ENCODE measurements at places on chromosomes 4 and X.

DNA sequence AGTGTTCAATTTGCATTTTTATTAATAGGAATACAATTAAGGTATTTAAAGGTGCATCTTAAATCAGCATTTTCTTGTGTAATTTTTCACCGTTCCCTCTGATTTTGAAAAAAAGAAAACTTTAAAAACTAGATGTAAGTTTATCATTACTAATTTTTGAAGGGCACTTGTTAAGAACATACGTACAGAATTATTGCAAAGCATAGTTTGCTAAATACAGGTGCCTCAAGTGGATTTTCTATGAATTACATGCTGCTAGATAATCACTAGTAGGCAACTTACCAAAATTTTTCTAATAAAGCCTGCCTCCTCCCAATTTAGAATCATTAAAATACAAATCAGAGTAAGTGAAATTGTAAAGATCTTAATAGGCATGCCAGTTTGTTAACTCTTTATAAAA is 8.5 kb downstream of the CNKSR2 start:
- DNase-seq, result no peak

GRCh38 chr4:1502976-1503375 is 96.7 kb upstream of the NKX1-1 start:
- DNase-seq, result no peak

DNA sequence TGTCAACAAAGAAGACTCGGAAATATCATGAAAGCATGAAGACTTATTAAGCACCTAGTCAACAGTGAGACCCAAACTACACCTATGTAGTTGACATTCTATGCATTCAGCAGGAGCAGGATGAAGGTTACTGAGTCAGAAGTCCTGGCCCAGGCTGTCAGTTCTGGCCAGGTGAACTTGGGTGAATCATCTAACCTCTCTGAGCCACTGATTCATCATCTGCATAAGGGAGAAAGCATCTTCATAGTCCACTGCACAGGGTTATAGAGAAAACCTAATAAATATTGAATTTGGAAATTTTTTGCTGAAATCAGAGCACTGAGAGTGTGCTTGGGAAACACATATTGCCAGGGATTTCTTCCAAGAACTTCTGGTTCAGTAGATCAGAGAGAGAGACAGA is 296.0 kb upstream of the SFRP2 start:
- DNase-seq, result no peak

- DNase-seq, result no peak
Observed at GRCh38 chr4:129428454-129428853, 332.5 kb downstream of the C4orf33 start.

GRCh38 chr4:145921231-145921630 is 17.4 kb downstream of the ZNF827 start:
- no peak for DNase-seq

DNA sequence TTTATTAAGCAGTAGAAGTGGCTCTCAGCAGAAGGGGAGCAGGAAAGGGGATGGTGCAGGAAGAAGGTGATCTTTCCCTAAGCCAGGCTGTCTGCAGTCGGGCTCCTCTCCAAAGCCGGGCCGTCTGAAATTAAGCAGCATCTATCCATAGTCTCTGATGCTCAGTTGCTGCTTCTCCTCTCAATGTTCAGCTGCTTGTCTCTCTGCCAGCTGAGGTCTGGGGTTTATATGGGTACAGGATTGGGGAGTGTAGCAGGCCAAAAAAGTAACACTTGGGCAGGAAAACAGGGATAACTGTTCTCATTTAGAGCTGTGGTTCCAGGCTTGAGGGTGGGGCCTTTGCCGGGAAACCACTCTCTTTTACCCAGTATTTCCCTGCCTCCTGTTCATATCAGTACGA is 39.2 kb upstream of the CCKAR start:
- no peak for DNase-seq

DNA sequence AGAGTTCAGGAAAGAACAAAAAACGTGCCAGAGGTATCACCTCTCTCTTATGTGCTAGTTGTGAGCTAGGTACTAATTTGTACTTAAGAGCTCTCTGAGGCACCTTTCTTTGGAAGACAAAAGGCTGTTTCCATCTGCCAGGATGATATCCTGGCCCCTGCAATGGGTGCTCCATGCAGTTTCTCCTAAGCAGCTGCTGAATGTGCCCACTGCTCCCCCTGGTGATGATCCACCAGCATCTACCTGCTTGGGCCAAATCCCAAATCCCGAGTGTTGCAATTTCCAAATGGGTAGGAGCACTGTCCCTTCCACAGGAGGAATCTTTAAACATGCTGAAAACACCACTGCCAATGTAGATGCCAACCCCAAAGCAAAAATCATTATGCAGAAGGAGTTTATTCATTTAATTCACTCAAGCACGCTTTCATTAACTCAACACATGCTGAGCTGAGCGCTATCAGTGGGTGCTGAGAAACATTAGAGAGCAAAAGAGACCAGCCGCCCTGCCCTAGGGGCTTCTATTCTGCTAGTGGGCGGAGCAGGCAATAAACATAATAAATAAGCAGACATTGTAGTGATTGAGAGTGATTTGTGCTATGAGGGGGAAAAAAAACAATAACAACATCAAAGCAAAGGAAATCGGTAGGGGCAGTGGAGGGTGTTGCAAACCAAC is 69.6 kb upstream of the C4orf50 start:
- DNase-seq, result no peak

Data from CD4-positive, alpha-beta T cell treated with Interleukin-1 beta for 1 hour (primary cell).